ENCODE measurements at places on chromosomes 3 and 15. TPM values are rescaled to one million over a fixed set of nuclear protein-coding genes. Genes with fewer than 3 reads are reported as not detected.

Gene TBCCD1
- total RNA-seq: 38.7 TPM

Gene ITIH1
- total RNA-seq: not detected

Gene DNAH12
- 0.43 TPM for total RNA-seq

Gene OGG1
- total RNA-seq: 48.7 TPM

Gene WNT5A
- total RNA-seq: 55.8 TPM

Gene SLC24A5
- total RNA-seq: not detected

Gene ALDH1A3
- not detected for total RNA-seq

Gene HYAL2
- 12.8 TPM for total RNA-seq

Gene ZDHHC23
- total RNA-seq: 35.6 TPM

Gene TMED3
- 67.3 TPM for total RNA-seq

Gene GPR176
- not detected for total RNA-seq

Gene MUSTN1
- total RNA-seq: 2.4 TPM

Gene GXYLT2
- total RNA-seq: not detected

Gene ADAMTS9
- not detected for total RNA-seq

Gene GPR149
- total RNA-seq: not detected

DNA sequence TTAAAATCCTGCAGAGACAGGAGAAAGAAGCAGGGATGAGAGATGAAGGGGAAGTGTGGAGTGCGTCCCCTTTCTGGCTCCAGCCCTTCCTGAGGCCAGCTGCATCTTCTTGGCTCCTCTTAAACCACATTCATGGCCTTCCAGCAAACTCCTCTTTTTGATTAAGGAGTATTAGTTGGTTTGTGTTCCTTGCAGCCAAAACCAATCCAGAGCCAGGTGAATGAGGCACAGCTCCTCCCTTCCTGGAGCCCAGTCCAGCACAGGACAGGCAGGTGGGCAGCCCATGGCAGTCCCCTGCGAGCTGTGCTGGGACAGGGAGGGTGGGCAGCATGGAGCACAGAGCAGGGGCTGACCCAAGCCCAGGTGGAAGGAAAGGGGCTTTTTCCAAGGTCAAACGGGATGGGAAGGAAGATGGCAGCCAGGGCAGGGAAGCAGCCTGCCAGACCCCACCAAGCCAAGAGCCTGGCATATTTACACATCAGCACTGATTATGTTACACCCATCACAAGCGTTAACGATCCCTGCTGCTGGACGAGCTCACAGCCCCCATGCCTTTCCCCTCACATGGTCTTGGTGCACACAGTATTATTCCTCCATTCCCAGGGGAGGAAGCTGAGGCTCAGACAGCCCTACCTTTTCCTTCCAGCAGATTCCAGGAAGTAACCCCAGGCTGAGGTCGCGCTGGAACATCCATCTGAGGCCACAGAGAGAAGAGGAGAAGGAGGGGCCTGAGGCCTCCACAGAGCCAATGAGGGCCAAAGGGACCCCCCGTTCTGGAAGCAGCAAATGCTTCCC, 175.6 kb downstream of the SMAD6 start:
- no peak for DNase-seq

GRCh38 chr3:191334346-191334893, 4.1 kb upstream of the UTS2B start:
- DNase-seq: no peak

- DNase-seq: peak; percentile 80
Observed at GRCh38 chr15:48507416-48508065, 138.0 kb downstream of the FBN1 start.

- DNase-seq: no peak
Observed at GRCh38 chr3:13537909-13538296, 11.0 kb upstream of the FBLN2 start.

GRCh38 chr15:92661956-92662355, 6.4 kb upstream of the FAM174B start:
- DNase-seq: no peak

- no peak for DNase-seq
Observed at GRCh38 chr15:98823012-98823458, 174.7 kb downstream of the IGF1R start.

- DNase-seq: no peak
Observed at GRCh38 chr3:192275741-192276355, 451.5 kb downstream of the FGF12 start.

DNA sequence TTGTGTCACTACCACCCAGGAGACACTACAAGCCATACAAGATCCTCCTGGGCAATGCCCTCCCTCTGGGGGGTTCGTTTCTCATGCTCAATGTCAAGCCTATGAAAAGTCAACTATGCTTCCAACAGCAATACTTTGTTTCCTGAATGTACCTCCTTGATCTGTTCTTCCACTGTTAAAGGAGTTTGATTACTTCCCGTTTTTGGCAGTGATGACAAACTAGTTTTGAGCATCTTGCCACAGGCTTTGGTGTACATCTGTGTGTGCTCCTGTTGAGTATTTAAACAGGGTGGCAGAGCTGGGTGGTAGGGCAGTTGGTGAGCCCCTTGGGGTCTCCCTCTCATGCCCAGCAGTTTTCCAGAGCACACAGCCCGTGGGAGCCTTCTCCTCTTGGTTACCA, 81.4 kb downstream of the IL12A start:
- no peak for DNase-seq

DNA sequence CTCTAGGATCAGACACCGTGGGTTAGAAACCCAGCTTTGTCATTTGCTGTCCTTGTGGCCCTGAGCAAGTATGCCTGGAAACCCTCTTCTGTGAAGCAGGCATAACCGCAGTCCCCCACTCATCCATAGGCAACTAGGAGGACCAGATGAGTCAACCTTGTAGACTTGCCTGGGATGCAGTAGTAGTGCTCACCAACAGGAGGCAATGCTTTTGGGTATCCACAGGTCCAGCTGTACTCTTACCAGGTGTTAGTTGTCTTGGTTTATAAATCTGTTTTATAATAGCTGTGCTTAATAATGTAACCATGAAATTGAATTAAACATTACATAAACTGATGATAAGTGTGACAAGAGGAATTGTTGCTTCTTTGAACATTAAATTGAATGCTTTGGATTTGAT, 389.3 kb downstream of the IL20RB start:
- no peak for DNase-seq

- DNase-seq: no peak
Observed at GRCh38 chr15:31477301-31477700, 150.7 kb downstream of the KLF13 start.

DNA sequence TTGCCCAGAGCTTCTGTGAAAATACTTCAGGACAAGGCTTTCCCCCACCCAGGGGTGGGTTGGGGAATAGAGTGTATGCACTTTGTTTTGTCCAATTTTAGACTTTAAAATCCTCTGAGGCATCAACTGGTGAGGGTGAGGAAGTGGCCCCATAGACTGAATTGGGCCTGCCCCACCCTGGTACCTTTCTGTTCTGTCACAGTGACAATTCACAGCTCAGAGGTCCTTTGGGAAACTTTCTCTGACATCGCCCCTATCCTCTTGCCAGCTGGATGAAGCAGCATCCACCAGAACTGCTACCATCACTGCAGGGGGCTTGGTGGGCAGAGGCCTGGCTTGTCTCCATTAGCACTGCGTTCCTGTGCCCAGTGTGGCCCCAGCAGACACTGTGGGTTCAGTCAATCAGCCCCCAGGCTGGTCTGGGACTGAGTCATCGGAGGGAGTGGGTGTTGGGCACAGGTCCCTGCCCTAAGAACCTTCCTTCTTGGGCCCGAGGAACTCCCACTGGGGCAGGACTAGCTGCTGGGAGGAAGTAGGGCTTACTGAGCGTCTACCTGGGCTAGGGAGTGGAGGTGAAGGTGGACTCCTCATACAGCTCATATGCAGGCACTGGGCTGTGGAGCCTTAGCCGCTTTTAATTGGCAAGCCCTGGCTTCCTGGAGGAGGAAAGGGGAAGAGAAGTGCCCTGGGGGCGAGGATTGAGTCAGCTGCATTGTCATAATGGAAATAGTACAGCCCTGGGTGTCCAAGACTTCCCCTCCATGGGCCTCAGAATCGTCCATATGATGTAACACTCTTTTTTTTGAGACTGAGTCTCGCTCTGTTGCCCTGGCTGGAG, 1.5 kb upstream of the PPM1M start:
- peak; percentile 58 for DNase-seq

- no peak for DNase-seq
Observed at GRCh38 chr3:121957674-121958415, 63.6 kb downstream of the SLC15A2 start.

DNA sequence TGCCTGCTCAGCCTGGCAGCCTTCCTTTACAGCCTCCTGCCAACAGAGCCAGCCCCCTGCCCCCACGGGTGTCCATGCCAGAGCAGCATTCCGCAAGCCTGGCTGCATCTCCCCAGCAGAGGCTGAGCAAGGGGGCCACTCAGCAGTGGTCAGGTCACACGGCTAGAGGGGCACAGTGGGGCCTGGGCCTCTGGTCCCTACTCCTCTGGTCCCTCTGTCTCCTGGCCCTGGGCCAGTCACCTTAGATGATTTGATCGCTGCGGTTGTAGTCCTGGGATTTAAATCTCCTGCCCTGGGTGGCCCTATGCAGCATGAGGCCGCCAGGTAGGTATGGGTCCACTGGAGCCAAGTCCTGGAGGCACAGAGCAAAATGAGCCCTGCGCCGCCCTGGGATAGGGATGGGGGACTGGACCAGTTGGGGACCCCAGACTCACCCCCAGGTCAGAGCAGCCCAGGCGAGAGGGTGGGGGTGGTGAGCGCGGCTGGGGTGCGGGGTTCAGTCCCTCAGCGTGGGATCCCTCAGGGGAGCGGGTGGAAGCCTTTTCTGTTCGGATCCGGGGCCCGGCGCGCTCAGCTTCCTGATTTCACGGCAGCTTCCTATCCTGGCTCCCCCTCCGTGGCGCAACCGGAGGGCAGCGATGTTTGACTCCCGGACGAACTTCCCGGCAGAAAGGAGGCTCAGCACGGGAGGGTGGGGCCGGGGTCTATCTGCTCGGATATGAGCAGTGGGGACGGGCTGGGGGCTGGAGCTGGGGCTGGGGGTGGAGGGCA, at the start of gene ZBTB47:
Gene ZBTB47 (plus strand): TSS at position 138 of the 771 bp plus-strand sequence. CDS start 4,659 bp downstream, outside the sequence.
- DNase-seq: no peak

DNA sequence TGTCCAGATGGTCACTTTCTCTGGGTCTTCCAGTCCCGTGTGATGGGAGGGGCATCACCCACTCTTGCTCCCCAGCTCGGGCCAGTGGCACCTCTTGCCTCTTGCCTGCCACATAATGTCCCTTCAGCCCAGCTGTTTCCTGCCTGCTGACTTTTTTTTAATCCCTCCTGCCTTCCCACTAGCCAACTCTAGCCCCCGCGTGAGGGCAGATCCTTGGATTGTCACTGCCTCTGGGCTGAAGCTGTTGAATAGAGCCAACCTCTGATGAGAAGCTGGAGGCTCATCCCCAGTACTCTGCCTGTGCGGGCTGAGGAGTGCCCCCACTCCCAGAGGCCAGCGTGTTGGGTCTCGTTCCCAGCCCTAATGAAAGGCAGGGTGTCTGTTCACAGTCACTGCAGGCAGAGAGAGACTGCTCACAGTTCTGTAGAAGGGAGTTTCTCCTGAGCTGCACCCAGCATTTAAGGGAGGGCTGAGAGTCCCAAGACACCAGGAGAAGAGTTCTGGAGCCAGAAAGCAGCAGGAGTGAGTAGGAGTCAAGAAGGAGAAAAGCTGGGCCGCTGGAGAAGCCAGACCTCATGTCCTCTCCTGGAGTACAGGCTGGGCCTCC, 30.1 kb upstream of the TIMP4 start:
- DNase-seq: no peak

DNA sequence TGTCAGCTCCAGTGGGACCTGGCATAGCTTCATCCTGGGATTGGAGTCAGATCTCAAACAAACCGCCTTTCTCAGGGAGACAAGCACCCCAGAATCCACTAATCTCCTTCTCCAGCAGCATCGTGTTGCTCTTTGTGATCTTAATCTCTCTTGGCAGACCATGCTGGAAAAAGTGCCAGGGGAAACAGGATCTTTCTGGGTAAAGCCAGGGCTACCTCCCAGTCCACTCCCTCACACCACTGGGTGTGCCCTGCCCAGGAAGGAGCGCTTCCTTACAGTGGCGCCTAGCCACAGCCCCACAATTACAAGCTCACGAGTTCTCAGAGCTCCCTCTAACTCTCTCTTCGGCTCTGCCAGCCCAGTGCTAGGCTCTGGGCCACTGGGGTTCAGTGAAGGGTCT, 32.2 kb downstream of the RPLP1 start:
- no peak for DNase-seq

DNA sequence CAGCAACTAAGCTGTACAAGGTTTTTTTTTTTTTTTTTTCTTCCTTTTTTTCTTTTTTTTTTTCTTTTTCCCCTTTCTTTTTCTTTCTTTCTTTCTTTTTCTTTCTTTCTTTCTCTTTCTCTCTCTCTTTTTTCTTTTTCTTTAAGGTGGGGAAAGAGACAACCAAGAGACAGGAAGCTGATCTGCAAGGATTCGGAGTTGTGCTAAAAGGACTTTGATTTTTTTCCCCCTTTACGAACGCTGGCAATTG, 148 bp downstream of the RBMS3 start:
- DNase-seq: no peak

GRCh38 chr3:30751610-30752299, 142.7 kb downstream of the GADL1 start:
- no peak for DNase-seq

- DNase-seq: no peak
Observed at GRCh38 chr3:116337229-116337628, 108.1 kb downstream of the LSAMP start.

- DNase-seq: peak; percentile 86
Observed at GRCh38 chr15:70321172-70321819, 223.6 kb upstream of the TLE3 start.

Data from Karpas-422 (cell line).